ENCODE measurements at places on chromosomes 12 and 14.
A peak's percentile ranks its signal among the peaks of the same experiment; 100 is the strongest.

GRCh38 chr14:59439256-59439965 is 25.8 kb downstream of the GPR135 start:
- no peak for DNase-seq

DNA sequence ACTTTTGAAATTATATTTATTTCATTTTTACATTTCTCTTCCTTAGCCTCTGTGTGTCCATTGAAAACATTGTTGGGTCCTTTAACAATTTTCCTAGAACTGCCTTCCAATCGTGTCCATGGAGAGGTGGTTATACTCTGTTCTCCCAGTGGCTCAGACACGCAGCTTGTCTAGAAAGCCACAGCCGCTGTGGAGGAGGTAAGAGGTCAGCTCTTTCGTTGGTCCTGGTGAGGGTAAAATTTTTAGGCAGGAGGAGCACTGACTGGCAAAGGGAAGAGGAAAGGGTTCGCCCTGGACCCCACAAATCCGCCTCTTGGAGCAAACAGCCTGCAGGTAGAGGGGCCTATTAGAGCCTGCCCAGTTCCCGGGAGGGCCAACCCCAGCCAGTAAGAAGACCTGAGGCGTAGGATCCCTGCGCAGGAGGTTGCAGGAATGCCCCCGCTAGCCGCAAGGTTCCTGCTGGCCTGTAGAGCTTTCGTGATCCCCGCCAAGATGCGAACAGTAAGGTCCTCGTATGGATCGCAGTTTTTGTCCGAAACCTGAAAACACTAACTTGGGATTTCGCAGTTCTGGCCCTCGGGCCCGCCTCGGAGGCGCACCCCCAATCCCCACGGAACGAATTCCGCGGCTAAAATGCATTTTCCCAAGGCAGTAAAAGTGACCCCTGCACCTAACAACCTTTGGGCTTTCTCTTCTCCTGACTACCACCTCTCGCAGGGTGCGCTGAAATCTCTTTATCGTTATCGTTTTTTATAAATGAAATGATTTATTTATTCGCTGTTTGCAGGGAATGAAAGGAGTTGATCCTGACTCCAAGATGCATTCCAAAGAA is 7.5 kb upstream of the PAX9 start:
- no peak for DNase-seq

DNA sequence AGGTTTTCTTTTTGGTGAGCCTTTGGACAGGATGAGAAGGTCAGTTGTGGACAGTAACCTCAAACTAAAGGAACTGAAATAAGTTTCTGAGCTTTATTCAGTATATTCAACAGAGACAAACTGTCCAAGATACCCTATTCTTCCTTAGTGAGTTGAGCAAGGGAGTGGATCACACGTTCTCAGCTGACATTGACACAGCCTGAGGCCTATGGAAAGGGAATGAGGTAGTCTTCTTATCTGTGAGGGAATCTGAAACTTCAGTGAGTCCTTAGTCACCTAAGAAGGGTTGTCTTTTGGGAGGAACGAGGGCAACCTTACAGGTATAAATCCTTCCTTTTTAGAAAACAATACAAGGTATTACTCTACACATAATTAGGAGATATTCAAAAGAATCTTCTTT is 5.0 kb upstream of the NUBPL start:
- DNase-seq: no peak

DNA sequence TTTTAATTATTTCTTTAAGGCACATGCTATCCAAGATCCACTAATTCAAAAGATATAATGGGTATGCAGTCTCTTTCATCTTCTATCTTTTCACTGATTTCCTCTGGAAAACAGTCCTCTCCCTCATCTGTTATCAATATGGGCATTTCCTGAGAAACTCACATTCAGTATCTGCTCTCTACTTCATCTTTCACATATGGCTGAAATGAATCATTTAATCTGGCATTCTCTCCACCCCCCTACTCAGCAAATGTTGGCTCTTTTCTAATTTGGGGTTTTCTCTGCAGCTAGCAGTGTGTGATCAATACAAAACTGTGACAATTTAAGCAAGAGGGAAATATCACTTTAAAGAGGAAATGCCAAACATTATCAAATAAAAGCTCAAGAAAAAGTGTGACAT is 157.1 kb upstream of the TMTC1 start:
- DNase-seq: no peak

DNA sequence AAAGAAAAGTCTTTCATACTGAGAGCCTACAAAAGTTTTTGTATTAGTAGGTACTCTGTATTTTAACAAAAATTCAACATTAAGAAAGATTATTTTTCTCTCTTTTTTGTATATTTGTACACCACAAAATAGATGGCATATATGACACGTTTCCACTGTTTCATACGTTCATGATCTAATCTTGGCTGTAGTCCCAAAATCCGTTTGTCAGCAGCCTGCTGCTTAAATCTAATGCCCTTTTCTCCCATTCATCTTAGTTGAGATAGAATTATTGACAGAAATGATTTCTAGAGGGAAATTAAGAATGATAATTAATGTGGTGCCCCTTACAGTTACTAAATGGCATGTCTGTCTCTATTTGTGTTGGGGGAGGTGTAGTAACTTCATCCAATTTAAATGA is 140.7 kb upstream of the NOVA1 start:
- DNase-seq: no peak

DNA sequence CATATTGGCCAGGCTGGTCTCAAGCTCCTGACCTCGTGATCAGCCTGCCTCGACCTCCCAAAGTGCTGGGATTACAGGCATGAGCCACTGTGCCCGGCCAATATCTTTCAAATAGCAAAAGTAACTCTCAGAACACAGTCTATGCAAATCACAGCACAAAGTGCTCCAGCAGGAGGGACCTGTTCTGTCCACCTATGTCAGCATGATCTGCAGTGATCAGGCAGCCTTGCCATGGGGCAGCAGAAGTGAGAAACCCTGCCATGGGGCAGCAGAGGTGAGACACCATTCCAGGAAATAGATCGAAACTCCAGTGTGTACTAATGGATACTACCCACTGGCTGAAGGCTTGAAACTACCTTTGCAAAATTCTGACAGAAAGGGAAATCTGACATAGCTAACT is 78.5 kb upstream of the EIF5 start:
- no peak for DNase-seq

DNA sequence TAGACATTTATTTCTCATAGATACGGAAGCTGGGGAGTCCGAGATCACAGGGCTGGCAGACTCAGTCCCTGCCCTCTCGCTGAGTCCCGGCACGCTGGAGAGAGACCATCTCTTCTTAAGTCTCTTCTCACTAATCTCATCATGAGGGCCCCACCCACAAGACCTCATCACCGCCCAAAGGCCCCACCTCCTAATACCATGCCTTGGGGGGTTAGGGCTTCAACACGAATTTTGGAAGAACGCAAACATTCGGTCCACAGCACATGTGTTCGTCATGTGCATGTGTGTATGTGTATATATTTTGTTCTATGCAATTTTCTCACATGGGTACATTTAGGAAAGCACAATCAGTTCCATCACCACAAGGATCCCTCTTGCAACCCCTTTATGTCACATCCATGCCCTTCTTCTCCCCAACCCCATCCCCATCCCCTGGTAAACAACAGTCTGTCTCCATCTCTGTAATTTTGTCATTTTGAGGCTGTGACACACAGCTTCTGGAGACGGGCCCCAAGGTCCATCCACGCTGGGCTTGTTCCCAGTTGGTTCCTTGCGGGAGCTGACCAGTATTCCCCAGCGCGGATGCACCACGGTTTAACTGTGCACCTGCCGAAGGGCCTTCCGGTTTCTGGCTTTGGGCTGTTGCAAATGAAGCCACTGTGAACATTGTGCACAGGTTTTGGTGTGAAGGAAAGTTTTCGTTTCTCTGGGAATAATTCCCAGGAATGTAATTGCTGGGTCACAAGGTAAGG is 317.5 kb upstream of the DIO3 start:
- DNase-seq: no peak

- DNase-seq: peak; percentile 34
Observed at GRCh38 chr12:31322801-31323207, 3.1 kb downstream of the SINHCAF start.

- DNase-seq: no peak
Observed at GRCh38 chr14:101873076-101873825, 91.1 kb upstream of the DYNC1H1 start.

DNA sequence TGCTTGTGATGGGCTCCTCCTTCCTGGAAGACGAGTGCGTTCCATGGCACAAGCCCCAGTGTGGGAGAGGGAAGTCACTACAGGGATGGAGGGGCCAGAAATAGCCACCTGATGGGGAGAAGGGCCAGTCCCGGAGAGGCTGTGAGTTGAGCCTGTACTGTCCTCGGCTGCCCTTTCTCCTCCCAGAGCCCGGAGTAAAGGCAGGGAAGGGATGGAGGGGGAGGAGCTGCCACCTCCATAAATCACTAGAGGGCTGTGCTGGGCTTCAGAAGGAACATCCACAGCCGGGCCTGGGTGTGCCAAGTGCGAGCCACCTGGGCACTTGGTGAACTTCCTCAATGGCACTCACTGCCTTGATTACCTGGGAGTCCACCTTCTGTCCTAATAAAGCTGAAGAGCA is 110.1 kb downstream of the RBM19 start:
- no peak for DNase-seq

- DNase-seq: no peak
Observed at GRCh38 chr12:96493106-96493505, 3.7 kb downstream of the CFAP54 start.

- DNase-seq: peak; percentile 57
Observed at GRCh38 chr12:27434673-27435565, 11.6 kb upstream of the SMCO2 start.

- DNase-seq: peak; percentile 0
Observed at GRCh38 chr12:52125476-52125900, 46.0 kb downstream of the SMIM41 start.

- DNase-seq: no peak
Observed at GRCh38 chr12:58801986-58802385, 118.3 kb downstream of the LRIG3 start.

DNA sequence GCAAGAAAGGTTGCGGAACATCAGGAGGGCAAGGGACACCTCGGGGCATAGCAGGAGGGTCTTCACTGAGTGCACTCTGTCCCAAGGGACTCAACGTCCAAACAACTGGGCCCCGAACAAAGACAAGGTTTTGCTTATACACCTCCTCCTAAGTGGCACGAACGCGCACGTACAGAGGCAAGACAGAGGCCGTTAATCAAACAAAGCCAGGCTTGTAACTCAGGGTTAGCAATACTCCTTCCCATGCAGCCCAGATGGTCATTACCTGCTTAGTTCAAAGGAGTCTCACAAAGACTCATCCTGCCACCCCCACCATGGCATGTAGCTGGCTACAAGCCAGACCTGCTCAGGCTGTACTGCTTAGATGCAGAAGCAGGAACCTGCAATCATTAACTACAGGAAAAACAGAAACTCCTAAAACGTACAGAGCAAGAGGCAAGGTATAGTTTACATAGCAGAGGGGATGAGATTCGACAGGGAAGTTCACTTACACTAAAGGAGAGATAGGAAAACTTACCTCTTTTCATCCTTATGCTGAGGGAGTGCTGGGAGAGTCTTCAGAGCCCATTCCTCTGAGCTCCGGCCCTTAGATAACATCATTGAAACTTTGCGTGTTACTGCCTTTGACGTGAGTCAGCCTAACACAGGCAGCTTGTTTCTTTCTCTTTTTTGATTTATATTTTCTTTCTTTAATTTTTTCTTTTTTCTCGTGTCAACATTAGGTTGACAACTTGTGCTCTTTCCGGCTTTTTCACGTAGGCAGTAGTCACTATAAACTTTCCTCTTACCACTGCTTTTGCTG is 1319.1 kb downstream of the TMEM121 start:
- no peak for DNase-seq

DNA sequence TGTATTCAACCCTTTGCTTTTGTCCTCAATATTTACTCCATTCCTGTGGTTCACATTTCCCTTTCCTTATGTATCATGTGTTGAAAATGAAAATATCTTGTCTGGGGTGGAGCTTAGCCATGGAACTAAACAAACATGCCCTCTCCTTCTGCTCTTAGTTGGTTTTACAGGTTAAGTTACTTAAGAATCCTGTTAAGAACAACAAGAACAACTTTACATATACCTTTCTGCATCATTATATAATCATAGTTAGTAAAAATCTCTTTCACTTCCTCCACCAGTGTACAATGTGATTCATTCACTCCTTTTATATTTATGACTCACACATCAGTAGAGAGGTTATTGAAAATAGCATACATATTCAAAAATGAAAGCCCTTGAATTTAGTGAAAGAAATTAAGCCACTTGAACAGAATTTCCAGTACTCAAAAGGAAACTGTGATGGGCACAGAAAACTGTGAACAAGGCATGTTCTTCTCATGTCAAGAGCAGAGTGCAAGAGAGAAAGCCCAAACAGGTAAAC is 307.7 kb downstream of the CCDC91 start:
- DNase-seq: no peak

- peak; percentile 47 for DNase-seq
Observed at GRCh38 chr12:124993626-124994436, at the start of gene BRI3BP. BRI3BP (plus strand) TSS chr12:124993645; CDS start chr12:124993791, 146 bp downstream.

DNA sequence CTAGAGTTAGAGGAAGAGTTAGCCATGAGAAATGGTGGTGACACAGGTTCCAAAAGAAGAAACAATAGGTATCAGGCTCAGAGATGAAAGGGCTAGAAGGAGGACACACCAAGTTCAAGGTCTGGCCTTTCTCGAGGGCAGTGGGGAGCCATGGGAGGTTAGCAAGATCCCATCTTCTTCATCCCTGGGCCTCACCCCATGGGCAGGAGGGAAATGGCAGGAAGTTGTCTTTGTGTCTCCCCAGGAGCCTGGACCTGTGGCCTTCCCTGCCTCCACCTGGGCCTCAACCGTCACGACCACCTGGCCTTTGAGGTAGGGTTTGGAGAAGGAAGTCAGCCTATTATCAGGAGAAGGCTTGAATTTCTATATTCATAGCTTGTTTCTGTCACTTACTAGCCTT is 5.8 kb upstream of the AQP2 start:
- no peak for DNase-seq

DNA sequence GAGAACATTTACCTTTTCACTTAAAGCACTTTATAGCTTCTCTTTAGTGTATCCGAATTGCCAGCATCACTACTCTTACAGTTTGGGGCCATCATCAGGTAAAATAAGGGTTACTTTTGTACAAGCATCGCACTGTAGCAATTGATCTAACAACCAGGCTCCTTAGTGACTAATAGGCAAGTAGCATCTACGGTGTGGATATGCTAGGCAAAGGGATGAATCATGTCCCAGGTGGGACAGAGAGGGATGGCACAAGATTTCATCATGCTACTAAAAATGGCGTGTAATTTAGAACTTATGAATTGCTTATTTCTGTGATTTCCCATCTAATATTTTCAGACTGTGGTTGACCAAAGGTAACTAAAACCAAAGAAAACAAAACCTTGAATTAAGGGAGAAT is 582.3 kb downstream of the KCNH5 start:
- no peak for DNase-seq

Measured in urothelium cell line (cell line).